ENCODE measurements at places on chromosomes 11 and 22. TPM values are rescaled to one million over a fixed set of nuclear protein-coding genes. Genes with fewer than 3 reads are reported as not detected.

Gene RANBP1
- 1,206 TPM for total RNA-seq

Gene UBQLNL
- 0.35 TPM for total RNA-seq

Gene GLYAT
- total RNA-seq: 0.10 TPM

Gene TMEM179B
- 15.3 TPM for total RNA-seq

Gene HIPK3
- 20.5 TPM for total RNA-seq

Gene ARHGAP42
- total RNA-seq: 35.7 TPM

Gene PRODH
- 67.4 TPM for total RNA-seq

Gene GSTT4
- not detected for total RNA-seq

Gene WT1
- 0.21 TPM for total RNA-seq

Gene POU2AF2
- total RNA-seq: not detected

Gene KCNJ11
- total RNA-seq: 5.9 TPM

Gene PATE1
- not detected for total RNA-seq

Gene MMP3
- total RNA-seq: not detected

Gene VSIG10L2
- total RNA-seq: not detected

Gene FGF3
- total RNA-seq: not detected

Gene APOL5
- total RNA-seq: not detected

Gene SNX19
- total RNA-seq: 29.0 TPM

Gene UBASH3B
- total RNA-seq: 17.2 TPM

Gene KCNQ1
- total RNA-seq: 1.2 TPM

Gene CYTH4
- not detected for total RNA-seq

Gene ELMOD1
- 1.2 TPM for total RNA-seq

Gene ANKK1
- not detected for total RNA-seq

Gene TRMT2A
- 61.3 TPM for total RNA-seq

Gene BRSK2
- 20.3 TPM for total RNA-seq

Gene EIF3L
- total RNA-seq: 420 TPM

Gene CARD18
- not detected for total RNA-seq

Gene NRXN2
- 17.0 TPM for total RNA-seq

Gene ANO1
- 3.9 TPM for total RNA-seq

Gene SCGB1D4
- total RNA-seq: not detected

Gene PIWIL4
- 0.66 TPM for total RNA-seq

Gene TRIM3
- total RNA-seq: 21.1 TPM

Gene TOP3B
- total RNA-seq: 77.7 TPM

Gene KMT2A
- total RNA-seq: 72.2 TPM

Gene IGSF9B
- 41.2 TPM for total RNA-seq

Gene CFAP300
- 1.2 TPM for total RNA-seq

Gene HBG2
- total RNA-seq: not detected

Gene SPECC1L
- 44.7 TPM for total RNA-seq

Gene EPS8L2
- total RNA-seq: 34.1 TPM

Gene CKAP5
- total RNA-seq: 120 TPM

Gene OR52K2
- not detected for total RNA-seq

All from GM23338 (cell line).